ENCODE measurements at places on chromosomes 6 and 20. TPM values are rescaled to one million over a fixed set of nuclear protein-coding genes. Genes with fewer than 3 reads are reported as not detected.

Gene BNIP5
- total RNA-seq: 4.7 TPM

Gene BPIFA2
- total RNA-seq: not detected

Gene KIF6
- total RNA-seq: 0.08 TPM

Gene L3MBTL3
- total RNA-seq: 9.8 TPM

Gene MUCL3
- not detected for total RNA-seq

DNA sequence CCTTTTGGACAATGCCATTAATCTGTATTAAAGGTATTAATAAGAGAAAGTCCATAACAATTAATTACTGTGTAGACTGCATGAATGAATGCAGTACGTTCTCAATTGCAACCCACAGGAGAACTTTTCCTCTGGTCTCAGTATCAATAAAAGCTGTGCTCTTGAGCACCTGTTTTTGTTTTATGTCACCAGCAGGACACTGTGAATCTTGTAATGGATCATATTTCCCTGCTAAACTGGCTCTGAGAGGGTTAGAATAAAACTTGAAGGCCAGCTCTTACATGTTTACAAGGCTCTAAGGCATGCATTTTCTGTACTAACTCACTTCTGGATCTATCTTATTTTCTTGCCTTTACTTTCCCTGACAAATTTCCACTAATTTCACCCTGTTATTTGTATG lies 214.3 kb upstream of the PLN start:
- DNase-seq: no peak
- H3K27ac ChIP-seq: no peak overlapping the region
- no peaks in the 10 kb centered on the region for H3K27me3 ChIP-seq

DNA sequence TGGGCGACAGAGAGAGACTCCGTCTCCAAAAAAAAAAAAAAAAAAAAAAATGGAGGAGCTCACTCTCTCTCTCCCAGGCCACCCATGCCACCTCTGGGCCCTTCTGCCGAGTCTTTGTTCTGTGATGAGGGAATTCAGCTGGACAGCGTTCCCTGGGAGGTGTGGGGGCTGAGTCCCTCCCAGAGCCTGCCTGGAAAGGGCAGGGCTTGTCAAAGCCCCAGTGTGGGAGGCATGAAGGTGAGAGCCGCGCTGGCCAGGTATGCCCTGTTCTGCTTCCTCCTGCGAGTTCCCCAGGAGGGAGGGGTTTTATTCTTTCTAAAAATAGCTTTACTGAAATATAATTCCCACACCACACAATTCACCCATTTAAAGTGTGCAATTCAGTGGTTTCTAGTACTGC lies 69.6 kb downstream of the TMEM242 start:
- no peaks in the 10 kb centered on the region for H3K27me3 ChIP-seq
- H3K27ac ChIP-seq: no peak overlapping the region
- no peaks in the 10 kb centered on the region for H3K4me1 ChIP-seq
- no peaks in the 10 kb centered on the region for H3K36me3 ChIP-seq
- no peak for DNase-seq

- no peak overlapping the region for H3K27ac ChIP-seq
- H3K27me3 ChIP-seq: peaks cover 49% of the 10 kb centered on the region
- H3K4me1 ChIP-seq: no peaks in the 10 kb centered on the region
- no peak overlapping the region for H3K4me3 ChIP-seq
These were observed 152.2 kb downstream of the TRIM27 start for GRCh38 chr6:28771401-28772267.

DNA sequence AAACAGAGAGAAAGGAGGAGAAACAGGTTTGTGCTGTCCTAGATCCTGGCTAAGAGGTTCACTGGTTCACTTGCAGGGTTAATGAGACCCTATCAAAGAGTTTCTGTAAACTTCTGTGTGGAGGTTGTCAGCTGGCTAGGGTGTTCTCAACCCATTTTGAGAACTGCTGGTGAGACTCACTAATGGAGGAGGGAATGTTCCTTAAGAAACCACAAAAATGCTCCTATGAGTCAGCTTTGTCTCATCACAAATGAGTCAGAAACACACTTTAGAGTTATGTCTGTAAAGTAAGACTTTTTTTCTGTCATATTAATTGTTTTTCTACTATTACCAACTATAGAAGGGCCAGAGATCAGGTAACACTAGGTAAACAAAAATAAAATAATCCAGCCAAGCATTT lies 884.4 kb downstream of the PHF3 start:
- no peak for DNase-seq
- no peaks in the 10 kb centered on the region for H3K36me3 ChIP-seq

DNA sequence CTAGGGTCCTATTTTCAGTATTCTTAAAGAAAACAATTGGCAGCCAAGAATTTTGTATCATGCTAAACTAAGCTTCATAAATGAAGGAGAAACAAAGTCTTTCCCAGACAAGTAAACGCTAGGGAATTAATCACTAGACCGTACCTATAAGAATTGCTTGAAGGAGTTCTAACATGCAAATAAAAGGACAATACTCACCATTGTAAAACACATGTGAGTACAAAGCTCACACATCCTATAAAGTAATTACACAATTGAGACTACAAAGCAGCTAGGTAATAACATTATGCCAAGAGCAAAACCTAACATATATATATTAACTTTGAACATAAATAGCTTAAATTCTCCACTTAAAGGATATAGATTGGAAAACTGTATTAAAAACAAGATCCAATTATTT lies 147.4 kb downstream of the FAM83B start:
- H3K27ac ChIP-seq: no peak overlapping the region
- no peaks in the 10 kb centered on the region for H3K4me1 ChIP-seq
- no peak overlapping the region for H3K4me3 ChIP-seq
- DNase-seq: no peak
- no peaks in the 10 kb centered on the region for H3K36me3 ChIP-seq
- H3K27me3 ChIP-seq: no peaks in the 10 kb centered on the region

DNA sequence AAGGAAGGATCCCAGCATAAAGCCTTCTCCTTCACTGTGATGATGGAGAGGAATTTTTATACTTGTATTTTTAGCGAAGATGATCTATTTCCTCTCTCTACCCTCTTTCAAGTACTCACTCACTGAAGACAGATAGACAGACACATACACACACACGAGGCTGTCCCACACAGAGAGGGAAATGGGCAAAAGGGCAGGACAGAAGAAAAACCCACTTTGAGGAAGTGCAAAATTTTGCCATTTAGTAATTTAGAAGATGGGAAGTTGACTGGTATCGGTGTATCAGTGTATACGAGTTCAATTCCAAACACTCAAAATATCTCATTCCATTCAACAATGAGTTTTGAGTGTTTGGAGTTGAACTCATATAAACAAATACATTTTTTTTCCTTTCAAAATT lies 30.9 kb downstream of the HEBP2 start:
- H3K27me3 ChIP-seq: no peaks in the 10 kb centered on the region
- DNase-seq: no peak
- no peak overlapping the region for H3K27ac ChIP-seq
- no peaks in the 10 kb centered on the region for H3K4me1 ChIP-seq
- H3K36me3 ChIP-seq: no peaks in the 10 kb centered on the region

- H3K27me3 ChIP-seq: no peaks in the 10 kb centered on the region
- no peak overlapping the region for H3K4me3 ChIP-seq
- H3K36me3 ChIP-seq: no peaks in the 10 kb centered on the region
- DNase-seq: no peak
These were observed 8.9 kb upstream of the AHI1 start for GRCh38 chr6:135506270-135506997.

DNA sequence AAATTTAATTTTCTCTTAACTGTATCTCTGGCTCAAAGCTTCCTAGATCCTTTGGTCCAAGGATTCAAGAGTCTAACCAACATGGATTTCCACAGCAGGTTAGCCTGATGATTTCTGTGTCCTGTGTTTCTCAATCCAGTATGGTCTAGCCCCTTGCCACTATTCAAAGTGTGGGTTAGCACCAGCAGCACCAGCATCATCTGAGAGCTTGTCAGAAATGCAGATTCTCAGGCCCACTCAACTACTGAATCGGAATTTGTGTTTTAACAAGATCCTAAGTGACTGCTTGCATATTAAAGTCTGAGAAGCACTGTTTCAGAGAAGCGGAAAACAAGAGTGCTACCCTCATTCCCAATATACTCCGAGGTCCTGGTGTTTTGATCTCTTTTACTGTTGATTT lies 133.8 kb upstream of the PRDM1 start:
- H3K4me1 ChIP-seq: no peaks in the 10 kb centered on the region
- no peaks in the 10 kb centered on the region for H3K27me3 ChIP-seq
- H3K27ac ChIP-seq: no peak overlapping the region
- DNase-seq: no peak
- H3K36me3 ChIP-seq: no peaks in the 10 kb centered on the region
- H3K4me3 ChIP-seq: no peak overlapping the region

GRCh38 chr6:89475634-89476033 lies 42.7 kb downstream of the ANKRD6 start:
- H3K36me3 ChIP-seq: no peaks in the 10 kb centered on the region
- H3K27me3 ChIP-seq: no peaks in the 10 kb centered on the region
- H3K4me1 ChIP-seq: no peaks in the 10 kb centered on the region
- H3K27ac ChIP-seq: no peak overlapping the region

- no peaks in the 10 kb centered on the region for H3K4me1 ChIP-seq
- no peak overlapping the region for H3K4me3 ChIP-seq
- DNase-seq: no peak
- H3K27ac ChIP-seq: no peak overlapping the region
These were observed 1.4 kb downstream of the LAMP5 start for GRCh38 chr20:9515741-9516233.

- no peak for DNase-seq
- H3K36me3 ChIP-seq: no peaks in the 10 kb centered on the region
- no peaks in the 10 kb centered on the region for H3K27me3 ChIP-seq
- no peak overlapping the region for H3K27ac ChIP-seq
These were observed 185.6 kb upstream of the EPHA7 start for GRCh38 chr6:93604951-93605350.

DNA sequence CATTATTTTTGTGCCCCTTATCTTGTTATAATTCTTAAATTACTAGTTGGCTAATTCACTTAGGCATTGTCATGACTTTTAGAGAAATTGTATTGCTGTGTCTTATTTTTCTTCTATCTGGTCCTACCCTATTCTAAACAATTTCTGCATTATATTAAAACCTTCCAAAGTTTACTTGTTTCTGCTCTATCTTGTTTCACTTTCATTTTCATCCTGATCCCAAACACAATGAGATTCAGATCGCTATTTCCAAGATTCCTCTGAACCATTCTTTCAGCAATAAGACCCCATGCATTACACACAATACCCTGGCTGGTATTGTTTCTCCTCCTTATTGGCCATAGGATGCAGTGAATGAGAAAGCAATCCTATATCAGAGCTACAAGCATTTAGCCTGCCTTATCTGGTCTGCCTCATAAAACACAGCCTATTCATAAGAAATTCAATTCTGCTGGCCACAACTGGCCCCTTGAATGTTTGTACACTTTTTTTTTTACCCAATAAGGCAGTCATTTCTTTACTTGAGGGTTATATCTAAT lies 69.9 kb upstream of the POU3F2 start:
- H3K4me1 ChIP-seq: no peaks in the 10 kb centered on the region
- DNase-seq: no peak
- no peaks in the 10 kb centered on the region for H3K36me3 ChIP-seq
- no peak overlapping the region for H3K27ac ChIP-seq

GRCh38 chr6:21828704-21829103 lies 235.2 kb downstream of the SOX4 start:
- no peaks in the 10 kb centered on the region for H3K4me1 ChIP-seq
- no peak for DNase-seq
- no peaks in the 10 kb centered on the region for H3K36me3 ChIP-seq
- no peaks in the 10 kb centered on the region for H3K27me3 ChIP-seq
- H3K4me3 ChIP-seq: no peak overlapping the region
- no peak overlapping the region for H3K27ac ChIP-seq

- H3K36me3 ChIP-seq: no peaks in the 10 kb centered on the region
- no peaks in the 10 kb centered on the region for H3K27me3 ChIP-seq
- H3K27ac ChIP-seq: no peak overlapping the region
- no peak for DNase-seq
These were observed 62.6 kb downstream of the OGFRL1 start for GRCh38 chr6:71351190-71351589.

GRCh38 chr6:154773610-154774089 lies 40.4 kb downstream of the SCAF8 start:
- H3K36me3 ChIP-seq: no peaks in the 10 kb centered on the region
- no peak for DNase-seq
- H3K27ac ChIP-seq: no peak overlapping the region
- no peaks in the 10 kb centered on the region for H3K27me3 ChIP-seq
- H3K4me3 ChIP-seq: no peak overlapping the region
- H3K4me1 ChIP-seq: no peaks in the 10 kb centered on the region

DNA sequence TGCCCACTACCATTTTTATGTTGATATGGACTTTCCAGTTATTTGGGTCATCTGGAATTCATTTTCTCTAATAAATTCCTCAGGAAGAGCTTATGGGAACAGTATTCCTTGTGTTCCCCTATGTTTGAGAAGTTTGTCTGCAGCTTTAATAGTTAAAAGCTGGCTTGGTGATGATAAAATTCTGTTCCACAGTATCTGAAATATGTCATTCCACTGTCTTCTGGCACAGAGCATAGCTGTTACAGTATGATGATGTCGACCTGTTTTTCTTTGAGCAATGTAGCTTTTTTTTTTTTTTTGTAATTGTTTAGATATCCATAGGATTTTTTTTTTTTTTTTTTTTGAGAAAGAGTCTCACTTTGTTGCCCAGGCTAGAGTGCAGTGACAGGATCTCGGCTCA lies 43.2 kb downstream of the NCOA3 start:
- H3K27me3 ChIP-seq: no peaks in the 10 kb centered on the region
- DNase-seq: no peak
- H3K4me1 ChIP-seq: no peaks in the 10 kb centered on the region
- H3K4me3 ChIP-seq: no peak overlapping the region
- no peak overlapping the region for H3K27ac ChIP-seq

DNA sequence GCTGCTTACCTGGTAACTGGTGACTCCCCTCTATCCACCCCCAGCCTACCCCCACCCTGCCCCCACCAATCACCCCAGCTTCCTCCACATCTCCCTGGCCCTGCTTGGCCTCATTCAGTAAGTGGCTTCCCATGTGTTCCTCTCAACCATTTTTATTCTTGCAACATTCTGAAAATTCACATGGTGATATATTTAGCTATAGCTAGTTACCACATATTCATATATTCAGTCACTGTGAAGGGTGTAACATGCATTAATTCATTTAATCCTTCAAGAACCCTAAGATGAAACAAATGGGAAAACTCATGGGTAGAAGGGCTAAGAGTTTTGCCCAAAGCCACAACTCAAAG lies 95.4 kb upstream of the CEP85L start:
- no peak for DNase-seq
- no peak overlapping the region for H3K27ac ChIP-seq
- H3K27me3 ChIP-seq: no peaks in the 10 kb centered on the region
- no peaks in the 10 kb centered on the region for H3K4me1 ChIP-seq

DNA sequence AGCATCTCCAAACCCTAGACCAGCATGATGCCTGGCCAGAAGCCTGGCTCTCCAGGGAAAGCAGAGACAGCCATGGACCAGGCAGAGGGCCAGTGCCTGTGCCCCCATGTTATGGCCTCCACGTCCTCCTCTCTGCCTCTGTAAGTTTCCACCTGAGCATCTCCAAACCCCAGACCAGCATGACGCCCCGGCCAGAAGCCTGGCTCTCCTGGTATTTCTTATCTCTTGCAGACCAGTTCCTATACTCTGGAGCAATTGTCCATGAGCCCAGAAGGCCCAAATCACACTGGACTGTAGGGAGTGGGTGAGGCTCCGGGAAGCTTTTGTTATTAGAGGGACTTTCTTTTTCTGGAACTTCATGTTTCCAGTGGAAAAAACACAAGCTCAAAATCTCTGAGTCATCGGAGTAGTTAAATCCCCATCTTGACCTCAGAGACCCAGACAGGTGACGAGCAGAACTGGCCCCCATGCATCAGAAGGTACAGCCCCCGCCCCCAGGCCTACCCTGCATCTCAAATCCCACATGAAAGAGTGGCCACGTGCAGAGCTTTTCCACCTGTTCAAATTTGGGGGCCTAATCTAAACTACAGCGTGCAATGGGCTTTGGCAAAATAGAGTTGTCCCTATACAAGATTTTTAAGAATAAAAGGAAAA lies 110.2 kb upstream of the FOXQ1 start:
- no peak for DNase-seq
- H3K27ac ChIP-seq: no peak overlapping the region
